Stimulated activated CD8-positive, alpha-beta memory T cell treated with anti-CD3 and anti-CD28 coated beads, Interleukin-15, amount 100 ng/mL, for 4 hours (primary cell): ENCODE measurements at places on chromosomes 11 and 22.

GRCh38 chr11:48020092-48020755 is 39.9 kb downstream of the PTPRJ start:
- DNase-seq = no peak

GRCh38 chr11:113817162-113817561 is 37.6 kb downstream of the CLDN25 start:
- DNase-seq = no peak

DNA sequence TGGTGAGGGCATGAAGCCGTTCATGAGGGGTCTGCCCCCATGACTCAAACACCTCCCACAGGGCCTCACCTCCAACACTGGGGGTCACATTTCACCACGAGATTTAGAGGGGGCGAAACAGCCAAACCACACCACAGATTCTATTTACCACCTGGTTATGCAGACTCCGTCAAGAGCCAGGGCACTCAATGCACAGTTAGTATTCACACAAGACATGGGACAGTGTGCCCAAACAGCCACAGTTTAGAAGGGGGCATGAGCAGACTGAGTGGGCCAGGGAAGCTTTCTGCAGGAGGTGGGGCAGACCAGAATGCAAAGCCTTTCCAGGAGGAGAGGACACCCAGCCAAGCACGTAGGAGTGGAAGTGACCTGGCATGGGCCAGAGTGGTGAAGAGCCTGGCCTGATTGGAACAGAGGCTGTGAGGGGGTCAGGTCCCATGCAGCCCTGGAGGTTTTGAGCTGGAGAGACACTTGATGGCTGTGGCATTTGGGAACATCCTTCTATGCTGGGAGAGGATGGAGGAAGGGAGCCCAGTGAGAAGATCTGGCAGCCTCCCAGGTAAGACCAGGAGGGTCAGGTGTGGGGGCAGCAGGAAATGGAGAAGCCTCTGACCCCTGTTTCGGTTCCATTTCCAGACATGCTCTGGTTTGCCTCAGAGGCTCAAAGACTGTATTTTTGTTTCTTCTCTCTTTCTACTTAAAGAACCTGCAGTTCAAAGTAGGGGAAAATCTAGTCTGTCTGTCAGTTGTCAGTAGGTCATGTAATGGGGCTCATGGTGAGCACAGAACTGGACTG is 199.1 kb upstream of the NCAM1 start:
- DNase-seq = no peak

- DNase-seq = no peak
Observed at GRCh38 chr22:30206944-30207343, 39.6 kb downstream of the LIF start.
